Thyroid gland (tissue), 4 donors: ENCODE measurements at places on chromosomes 4 and X.
A peak's percentile ranks its signal among the peaks of the same experiment; 100 is the strongest.

- no peak for DNase-seq
Observed at GRCh38 chr4:125739760-125740159, 425.0 kb downstream of the FAT4 start.

DNA sequence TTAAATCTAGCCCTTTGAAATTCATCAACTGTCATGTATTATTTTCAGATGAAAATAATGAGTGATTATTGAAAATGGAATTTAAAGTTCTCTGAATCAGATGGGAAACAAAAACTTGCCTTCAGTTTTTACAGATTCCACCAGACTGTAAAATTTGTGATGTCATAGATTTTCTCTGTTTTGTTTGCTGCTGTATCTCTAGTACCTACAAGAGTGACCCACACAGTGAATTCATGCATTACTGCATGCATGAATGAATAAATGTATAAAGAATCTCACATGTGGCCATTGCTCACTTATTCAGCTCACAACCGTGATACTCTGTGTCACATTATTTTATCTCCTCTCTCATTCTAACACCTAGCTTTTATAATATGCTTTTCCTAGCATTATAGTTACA is 532.2 kb upstream of the AGA start:
- no peak for DNase-seq

DNA sequence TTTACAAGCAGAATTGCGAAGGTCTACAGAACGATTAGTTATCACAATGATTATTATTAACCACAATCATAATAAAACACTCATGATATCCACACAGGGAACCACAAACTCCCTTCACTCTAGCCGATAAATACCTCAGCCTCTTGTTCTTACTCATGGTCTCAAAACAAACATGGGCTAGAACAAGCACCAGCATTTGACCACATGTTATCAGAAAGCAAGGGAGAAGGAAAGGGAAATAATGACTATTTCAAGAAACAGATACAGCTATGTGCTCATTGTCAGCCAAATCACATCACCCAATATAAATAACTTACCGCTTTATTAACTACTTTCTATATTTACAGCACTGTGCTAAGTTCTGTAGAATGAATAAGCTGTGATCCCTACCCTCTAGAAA is 663.2 kb upstream of the HTR2C start:
- no peak for DNase-seq

DNA sequence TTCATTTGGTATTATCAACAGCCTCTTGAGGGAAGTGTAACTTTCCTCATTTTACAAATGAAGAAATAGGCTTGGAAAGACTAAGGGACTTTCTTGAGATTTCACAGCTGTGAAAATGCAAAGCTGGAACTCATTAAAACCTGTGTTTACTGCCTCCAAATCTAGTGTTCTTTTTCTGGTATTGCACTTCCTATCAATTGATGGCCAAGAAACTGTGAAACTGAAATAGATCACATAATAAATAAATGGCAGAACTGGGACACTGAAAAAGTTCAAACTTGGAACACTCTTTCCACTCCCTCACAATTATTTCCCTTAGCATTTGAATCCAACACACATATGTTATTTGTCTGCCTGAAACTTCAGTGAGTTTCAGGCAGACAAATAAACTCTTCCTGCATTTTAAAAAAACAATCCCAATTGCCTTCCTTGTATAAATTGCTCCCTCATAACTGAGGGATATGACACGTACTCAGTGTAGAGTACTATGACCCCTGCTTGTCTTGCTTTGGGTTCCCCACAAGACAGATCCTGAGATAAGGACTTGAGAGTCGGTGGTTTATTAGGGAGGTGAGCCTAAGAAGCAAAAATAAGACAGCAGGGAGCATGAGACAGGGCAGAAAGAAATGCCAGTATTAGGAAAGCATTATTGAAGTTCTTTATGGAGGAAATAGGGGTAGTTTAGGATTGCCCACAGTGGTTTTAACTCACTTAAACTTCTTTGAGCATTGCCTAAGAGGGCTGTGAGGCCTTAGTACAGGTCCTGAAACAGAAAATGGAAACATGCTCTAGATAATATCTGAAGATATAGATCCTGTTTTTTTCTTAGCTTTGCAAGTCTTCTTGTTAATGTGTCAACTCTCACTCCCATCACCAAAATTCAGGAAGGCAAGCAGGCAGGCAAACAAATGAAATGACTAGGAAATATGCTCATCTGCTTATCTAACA is 33.9 kb downstream of the RTL3 start:
- DNase-seq, result no peak

DNA sequence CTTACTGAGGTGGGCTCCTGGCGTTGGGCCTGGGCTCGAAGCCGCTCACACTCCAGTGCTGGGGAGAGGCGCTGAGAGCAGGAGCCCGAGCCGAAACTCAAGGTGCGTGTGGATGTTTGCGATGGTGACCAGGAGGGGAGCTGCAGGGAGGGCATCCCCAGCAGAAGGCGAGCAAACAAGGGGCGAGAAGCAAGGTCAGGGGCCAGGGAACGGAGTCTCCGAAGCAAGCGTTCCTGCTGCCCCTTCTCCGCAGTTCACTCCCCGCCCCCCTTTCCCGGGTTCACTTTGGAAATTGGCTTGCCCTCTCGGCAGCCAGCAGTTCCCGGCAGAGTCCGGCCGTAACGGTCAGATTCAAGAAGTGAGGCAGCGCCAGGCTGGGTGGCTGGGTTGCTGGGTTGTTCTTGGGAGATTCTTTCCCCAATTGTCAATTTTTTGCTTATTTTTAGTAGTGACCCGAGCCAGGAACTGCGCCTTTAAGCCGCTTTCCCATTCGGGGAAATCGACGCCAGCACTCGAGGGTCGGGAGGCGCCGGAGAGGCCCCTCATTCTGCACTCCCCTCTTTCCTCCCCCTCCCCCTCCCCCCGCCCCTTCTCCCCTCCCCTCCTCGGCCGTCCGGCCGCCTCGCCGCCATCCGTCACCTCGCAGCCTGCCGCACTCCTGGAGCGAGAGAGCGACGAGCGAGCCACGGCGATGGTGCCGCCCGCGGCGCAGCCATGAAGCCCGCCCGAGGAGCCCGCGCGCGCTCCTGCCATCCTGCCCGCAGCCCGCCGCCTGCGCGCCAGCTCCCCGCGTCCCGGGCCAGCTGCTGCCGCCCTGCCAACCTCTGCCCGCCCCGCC is at the start of gene FRMPD3:
Gene FRMPD3 (plus strand): TSS at position 655 of the 838 bp plus-strand sequence. CDS start 76,937 bp downstream, outside the sequence.
- DNase-seq, result peak; percentile 51

GRCh38 chr4:187139141-187139540 is 415.5 kb upstream of the FAT1 start:
- DNase-seq, result no peak

GRCh38 chrX:96407072-96407471 is 277.6 kb upstream of the DIAPH2 start:
- peak; percentile 47 for DNase-seq

DNA sequence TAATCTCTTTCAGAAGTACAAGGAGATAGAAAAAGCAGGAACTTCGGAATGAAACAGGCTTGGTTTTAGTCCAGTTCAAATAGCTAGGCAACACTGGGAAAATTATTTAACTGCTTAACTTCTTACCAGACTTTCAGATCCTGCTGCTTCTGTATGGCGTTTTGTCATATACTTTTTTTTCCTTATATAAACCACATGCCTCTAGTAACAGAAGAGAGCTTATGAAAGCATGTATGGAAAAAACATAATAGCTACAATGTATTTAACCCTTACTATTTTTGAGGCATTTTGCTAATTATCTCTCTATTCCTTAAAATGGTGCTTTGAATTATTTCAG is 439.6 kb downstream of the INPP4B start:
- no peak for DNase-seq

GRCh38 chr4:72567821-72568675 is 973 bp downstream of the ADAMTS3 start:
- DNase-seq, result peak; percentile 97

DNA sequence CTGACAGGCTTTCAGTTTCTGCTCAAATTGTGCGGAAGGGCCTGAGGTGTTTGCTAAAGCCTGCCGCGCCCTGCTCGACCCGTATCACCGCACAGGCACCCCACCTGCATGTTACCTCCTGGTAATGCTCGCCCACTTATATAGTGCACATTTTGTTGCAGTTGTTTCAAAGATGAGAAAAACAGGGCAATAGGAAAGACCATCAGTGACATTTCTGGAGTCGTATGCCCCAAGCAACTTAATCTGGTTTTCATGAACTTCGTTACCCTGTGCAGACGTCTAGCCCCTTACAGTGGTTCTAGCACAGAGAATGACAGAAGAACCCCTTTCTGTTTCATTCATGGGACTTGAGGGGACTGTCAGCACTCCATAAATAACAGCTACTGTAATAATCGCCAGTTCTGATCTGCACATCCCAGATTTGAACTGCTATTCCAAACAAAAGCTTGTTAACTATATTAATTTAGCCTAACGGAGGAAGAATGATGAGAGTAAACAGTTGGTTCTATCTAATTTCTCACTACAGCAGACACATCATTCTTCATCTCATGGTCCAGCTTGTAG is 940 bp upstream of the DCTD start:
- DNase-seq, result no peak

GRCh38 chr4:158538911-158539310 is 17.2 kb downstream of the RXFP1 start:
- no peak for DNase-seq

- no peak for DNase-seq
Observed at GRCh38 chr4:182931691-182932345, 14.6 kb upstream of the DCTD start.

- DNase-seq, result no peak
Observed at GRCh38 chrX:154437971-154438893, 1.3 kb downstream of the GDI1 start.

DNA sequence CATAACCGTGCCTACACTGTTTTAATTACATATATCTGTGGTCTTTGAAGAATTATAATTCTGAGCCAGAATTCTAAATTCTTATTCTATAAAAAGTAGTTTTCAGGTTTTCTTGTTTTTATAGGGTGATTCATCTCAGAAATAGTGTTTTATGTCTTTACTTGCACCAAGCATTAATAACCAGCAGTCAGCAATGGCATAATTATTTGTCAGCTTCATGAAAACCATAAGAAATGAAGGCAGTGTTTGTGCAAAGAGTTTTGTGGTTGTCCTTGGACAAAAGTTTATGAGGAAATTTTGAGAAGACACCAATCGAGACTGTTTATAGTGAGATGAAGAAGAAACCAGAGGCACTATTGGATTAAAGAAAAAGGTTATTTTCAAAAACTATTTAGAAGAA is 37.2 kb downstream of the EDNRA start:
- DNase-seq, result no peak

DNA sequence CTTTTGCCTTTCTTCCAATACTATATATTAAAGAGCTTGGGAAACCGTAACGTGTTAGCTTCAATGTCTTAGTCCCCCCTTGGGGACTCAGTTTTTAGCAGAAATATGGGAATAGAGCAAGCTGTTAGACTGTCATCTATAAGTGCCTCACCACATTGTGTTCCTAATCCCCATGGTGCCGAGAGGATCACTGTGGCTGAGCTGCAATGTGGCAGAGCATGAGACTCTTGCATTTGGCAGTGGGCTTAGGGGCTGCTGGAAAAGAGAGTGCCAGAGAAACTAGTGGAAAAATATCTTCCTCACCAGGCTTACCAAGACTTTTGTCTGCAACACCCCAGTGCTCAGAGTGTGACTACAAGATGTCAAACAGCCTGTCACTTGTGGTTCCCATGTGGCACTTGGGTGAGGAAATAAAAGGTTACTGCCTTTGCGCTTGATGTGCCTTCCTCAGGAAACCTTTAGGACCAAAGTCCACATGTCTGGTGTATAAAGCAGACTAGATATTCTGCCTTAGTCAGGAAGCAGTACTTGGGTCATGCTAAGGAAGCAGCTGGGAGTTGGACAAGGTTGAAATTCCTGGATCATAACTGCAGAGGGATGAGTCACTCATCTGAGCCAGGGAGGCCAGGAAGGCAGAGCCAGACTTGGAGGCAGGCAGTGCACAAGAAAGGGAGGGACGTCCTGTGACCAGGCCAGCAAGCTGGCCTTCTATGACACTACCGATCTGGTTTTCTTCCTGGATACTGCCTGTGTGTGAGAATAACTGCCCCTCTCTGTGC is 9.7 kb upstream of the MAGEA4 start:
- peak; percentile 6 for DNase-seq

DNA sequence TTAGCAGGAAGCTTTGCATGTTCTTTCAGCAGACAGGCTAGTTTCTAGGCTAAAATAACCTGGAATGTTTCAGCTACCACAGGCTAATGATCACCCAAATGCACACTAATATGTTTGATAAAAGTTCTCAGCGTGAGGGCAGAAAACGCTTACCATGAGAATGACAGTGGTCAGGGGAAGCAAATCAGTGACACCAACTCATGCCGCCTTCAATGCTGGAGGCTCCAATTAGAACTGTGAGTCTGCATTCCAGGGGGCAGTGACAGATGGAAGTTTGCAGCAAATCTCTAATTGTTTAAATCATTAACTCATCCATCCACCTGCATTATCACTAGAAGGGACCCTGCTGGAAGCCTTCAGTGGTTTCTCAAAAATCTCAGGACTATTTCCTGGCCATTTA is 43.2 kb downstream of the ANOS1 start:
- no peak for DNase-seq

DNA sequence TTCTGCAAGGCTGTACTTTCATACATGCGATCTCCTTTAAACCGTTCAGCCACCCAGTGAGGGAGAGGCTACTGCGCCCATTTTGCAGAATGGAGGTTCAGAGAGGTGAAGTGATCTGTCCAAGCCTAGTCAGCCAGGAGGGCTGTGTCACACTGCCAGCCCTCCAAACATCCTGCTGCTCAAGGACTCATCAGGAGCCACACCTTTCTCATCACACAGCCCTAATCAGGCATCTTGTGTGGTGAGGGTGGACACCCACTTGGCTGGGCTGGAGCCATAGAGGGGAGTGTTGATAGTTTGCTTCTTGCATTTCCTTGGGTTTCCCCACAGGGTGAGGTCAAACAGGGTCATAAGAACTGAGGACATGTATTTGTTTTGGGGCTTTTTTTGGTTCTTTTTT is 5.4 kb upstream of the CXCR3 start:
- no peak for DNase-seq

DNA sequence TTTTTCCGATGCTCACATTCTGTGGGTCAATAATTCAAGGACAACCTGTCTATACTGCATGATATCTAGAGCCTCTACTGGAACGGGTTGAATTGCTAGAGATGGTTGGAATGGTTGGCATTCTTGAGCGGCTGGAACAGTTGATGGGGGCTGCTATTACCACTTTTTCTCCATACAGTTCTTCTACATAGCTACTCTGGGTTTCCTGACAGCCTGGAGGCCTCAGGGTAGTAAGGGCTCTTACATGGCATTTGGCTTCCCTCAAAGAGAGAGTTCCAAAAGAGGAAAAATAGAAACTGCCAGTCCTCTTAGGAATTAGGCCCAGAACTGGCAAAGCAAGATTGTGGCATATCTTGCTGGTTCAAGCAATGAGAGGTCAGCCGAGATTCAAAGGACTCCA is 53.1 kb downstream of the NAA11 start:
- DNase-seq, result no peak

DNA sequence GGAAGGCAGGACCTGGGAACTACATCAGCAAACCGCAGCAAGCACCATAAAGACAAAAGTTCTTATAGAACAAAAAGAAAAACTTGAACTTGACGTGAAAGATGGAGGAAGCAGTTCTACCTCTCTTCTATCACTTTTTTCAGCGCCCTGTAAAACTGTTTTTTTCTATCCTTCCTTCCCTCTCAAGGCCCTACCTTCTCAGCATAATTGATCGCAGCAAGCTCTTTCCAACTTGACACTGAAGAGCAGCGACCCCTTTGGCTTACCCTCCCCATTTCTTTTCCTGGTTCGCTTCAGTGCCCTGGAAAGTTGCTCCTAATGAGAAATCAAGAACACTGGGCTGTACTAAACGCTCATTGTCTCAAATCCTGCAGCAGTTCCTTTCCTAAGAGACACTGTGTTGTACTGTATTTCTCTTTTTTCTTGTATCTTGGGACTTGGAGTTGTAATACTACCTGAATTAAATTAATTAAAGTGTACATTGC is 150.6 kb upstream of the SLC4A4 start:
- peak; percentile 3 for DNase-seq

GRCh38 chr4:4849106-4849505 is 10.4 kb upstream of the MSX1 start:
- no peak for DNase-seq
